ENCODE measurements at places on chromosomes 7 and 10.

GRCh38 chr10:6667679-6668270 is 87.7 kb upstream of the PRKCQ start:
- DNase-seq = no peak

- no peak for DNase-seq
Observed at GRCh38 chr10:73717556-73717955, 19.6 kb upstream of the AGAP5 start.

DNA sequence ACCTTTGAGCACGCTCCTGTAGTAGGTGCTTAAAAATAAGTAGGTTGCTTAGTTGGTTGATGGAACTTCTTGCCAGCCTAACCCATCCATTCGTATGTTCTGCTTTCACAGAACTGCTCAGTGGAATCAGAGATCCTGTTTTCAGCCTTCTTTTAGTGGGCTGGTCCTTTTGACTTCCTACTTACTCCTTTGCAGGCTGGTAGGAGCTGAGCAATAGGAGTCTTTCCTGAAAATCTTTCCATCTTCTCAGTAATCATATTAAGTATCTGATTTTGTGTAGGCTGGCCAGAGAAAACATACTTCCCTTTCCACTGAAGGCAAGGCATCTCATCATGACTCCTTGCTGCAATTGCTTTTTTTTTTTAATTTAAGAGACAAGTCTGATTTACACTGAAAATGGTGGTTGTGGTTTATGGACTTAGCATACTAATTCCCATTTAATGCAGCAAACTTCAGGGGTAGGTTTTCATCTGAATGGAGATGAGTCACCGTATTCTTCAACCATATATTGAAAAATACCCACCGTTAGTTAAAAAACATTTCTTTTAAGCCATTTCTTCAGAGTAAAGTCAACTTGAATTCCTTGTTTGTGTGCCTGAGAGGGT is 208.0 kb downstream of the ZNF365 start:
- no peak for DNase-seq

DNA sequence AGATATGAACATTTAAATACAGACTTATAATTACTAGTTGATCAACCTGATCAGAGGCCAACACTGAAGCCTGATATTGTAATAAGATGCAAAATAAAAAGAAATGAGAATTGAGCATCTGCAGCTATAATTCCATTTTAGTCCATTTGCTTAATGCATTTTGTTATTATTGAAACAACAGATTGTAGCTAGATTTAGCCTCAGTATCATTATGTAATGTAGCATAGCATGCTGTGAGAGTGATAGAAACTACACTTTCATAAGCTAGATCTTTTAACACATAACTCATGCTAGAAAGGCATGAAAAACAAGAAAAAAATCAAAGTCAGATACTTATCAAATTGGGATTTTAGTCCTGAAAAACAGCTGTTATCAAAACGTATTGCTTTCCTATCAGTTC is 292.7 kb upstream of the ADARB2 start:
- DNase-seq = no peak

DNA sequence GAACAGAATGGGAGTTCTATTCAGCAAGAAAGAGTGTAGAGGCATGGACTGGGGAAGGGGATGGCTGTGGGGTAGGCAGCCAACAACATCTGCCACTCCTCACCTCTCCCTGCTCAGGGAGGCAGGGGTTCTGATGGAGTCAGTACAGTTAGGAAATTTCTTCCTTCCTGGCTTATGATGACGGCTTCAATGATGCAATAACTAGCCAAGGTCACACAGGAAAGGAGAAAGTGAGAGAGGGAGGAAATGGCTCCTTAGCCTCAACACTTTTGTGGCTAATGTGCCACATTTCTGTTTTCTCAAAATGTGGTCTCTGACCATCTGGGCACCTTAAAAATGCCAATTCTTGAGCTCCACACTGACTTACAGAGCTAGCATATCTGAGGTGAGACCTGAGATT is 79.3 kb upstream of the PDZD8 start:
- DNase-seq = no peak

DNA sequence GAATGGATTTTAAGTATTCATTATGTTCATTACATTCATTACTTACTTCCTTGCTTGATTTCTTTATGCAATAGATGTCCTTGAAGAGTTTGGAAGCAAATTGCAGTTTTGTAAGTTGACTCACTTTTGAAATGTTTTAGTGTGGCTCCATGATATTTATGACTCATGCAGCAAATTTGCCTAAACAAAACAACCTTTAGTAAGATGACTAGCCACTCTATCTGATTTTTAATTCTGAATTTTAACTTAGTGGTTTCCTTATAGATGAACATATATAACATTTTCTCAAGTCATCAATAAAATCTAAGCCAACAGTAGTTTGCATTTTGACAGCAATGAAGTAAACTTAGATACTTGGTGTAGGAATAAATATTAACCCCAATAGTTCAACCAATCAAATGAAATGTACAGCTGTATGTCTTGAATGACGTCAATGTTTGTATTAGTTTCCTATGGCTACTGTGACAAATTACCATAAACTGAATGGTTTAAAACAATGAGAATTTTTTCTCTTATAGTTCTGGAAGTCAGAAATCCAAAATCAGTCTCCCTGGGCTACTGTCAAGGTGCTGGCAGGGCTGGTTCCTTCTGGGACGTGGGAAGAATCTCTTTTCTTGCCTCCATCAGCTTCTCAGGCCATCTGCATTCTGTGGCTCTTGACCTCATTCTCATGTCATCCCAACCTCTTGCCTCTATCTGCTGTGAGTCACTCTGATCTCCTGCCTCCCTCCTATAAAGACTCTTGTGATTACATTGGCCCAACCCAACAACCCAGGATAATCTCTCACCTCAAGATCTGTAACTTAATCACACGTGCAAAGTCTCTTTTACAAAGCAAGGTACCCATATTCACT is 73.4 kb downstream of the AHR start:
- no peak for DNase-seq

- DNase-seq = no peak
Observed at GRCh38 chr7:149733131-149733923, 40.1 kb downstream of the ZNF467 start.

Measured in stimulated activated CD4-positive, alpha-beta T cell treated with anti-CD3 and anti-CD28 coated beads, Interleukin-12 subunit alpha, Interleukin-12 subunit beta, amount 100 ng/mL, for 24 hours (primary cell).